Activated T-cell treated with anti-CD3 and anti-CD28 coated beads, Interleukin-2, amount 50 U/mL, for 24 hours (primary cell): ENCODE measurements at places on chromosomes 13 and 19.
A peak's percentile ranks its signal among the peaks of the same experiment; 100 is the strongest.

DNA sequence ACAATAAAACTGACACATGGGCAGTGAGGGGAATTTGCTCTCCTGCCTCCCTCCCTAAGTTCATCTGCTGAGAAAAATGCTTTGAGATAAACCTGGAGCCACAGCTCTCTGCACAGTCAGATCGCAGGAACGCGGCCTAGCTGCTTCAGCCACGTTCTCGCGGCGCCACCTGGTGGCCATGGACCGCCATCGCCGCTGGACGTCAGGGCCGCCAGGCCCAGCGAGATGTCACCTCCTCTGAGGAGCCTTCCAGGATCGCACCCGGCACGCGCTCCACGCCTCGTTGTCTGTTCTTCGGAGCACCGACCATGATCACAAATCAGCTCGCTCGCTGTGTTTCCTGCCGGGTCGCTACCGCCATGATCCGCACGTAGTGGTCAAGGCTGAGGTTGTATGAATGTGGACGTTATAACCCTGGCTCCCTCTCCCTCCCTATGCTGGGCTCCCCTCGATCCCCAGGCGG is 20.6 kb upstream of the USP29 start:
- DNase-seq, result peak; percentile 70

DNA sequence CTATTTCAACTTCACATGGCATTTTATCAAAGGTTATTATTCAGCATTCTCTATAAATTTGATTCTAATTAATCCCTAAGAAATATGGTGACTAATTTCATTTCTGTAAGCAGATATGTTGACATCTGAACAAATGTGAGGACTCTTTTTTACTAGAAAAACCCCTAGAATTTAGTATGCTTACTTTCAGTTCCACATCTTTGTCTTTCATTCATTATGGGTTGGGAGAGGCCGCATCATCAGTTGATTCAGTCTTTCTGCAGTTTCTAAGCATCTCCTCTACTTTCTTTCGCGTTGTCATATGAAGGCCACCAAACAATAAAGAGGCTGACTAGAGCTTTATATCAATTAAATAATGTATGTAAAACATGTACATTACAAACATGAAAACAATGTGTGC is 55.4 kb upstream of the MTIF3 start:
- no peak for DNase-seq

DNA sequence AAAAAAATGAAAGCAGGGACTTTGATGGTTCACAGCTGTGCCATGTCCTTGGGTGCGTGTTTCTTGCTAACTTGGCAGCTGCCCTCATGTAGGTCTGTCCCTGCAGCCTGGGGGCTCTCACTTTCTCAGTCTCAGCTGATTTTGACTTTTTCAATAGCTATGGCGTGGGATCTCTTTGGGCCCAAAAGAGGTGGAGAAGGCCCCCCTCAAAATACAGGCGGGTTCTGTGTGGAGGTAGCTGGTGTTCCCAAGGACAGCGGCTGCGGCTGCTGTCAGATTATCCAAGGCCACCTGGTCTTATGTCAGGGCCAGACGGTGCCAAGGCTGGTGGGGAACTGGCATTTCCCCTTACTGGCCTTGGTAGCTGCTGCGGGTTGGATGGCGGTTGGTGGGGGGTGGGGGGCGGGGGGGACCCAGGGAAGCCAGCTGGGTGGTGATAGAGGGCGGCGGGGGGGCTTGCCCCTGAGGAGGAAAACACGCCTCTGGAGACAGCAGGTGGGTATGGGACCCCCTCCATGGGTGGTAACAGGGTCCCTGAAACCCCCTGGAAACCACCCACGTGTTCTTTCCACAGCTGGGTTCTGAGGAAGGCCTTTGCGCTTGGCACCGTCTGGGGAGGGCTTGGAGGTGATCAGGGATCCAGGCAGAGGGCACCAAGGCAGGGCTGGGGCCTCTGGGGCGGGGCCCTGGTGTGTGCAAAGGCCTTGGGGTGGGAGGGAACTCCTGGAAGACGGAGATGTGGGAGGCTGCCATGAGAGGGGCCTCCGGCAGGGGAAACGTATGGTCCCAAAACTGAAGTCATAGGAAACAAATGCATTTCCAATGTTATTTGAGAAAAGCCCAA is 4.1 kb downstream of the TIMM13 start:
- no peak for DNase-seq

GRCh38 chr19:45872095-45872919 is 8.2 kb downstream of the FOXA3 start:
- no peak for DNase-seq

GRCh38 chr13:44622708-44623107 is 46.6 kb upstream of the TSC22D1 start:
- no peak for DNase-seq

- DNase-seq, result no peak
Observed at GRCh38 chr13:57314897-57315520, 148.0 kb downstream of the PRR20E start.

DNA sequence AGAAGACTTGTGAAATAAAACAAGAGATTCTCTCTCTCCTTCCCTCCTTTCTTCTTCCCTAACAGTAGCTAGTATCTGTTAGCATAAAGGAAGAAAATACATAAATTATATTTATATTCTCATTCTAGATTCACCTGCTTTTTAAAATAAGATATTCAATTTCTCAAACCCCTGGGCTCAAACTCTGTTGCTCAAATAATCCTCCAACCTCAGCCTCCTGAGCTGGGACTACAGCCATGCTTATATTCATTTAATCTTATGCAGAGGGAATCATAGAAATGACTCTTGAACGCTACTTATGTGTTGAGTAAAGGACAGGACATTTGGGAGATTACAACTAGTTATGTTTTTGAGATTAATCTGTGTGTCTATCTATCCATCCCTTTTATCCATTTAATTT is 56.2 kb downstream of the GPC5 start:
- no peak for DNase-seq
